ENCODE measurements at places on chromosomes 3 and 15. TPM values are rescaled to one million over a fixed set of nuclear protein-coding genes. Genes with fewer than 3 reads are reported as not detected.

Gene XIRP1
- total RNA-seq, result not detected

DNA sequence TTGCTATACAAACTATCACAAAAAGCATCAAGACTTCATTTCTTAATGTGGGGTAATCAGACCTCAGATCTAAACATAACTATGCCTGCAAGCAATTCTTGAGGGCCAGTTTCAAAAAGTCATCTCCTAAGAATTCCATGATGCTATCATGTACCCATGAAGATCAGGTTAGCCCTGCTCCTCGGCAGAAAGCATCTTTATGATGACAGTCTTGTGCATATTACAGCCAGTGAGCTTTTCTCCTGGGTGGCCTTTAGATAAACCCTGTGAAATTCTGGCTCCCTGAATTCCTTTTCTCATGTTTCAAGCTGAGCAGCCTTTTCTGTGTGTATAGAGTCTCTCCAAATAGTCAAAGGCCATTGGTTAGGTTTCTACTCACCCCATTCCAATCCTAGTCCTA, 201.9 kb upstream of the MCTP2 start:
- H3K27me3 ChIP-seq, result no peaks in the 10 kb centered on the region
- peaks cover 3% of the 10 kb centered on the region for H3K36me3 ChIP-seq
- no peak overlapping the region for H3K4me3 ChIP-seq

Gene USP50
- total RNA-seq, result not detected

Gene TNIK
- total RNA-seq, result 32.3 TPM

Gene CIDEC
- not detected for total RNA-seq

Gene CYP19A1
- total RNA-seq, result not detected

DNA sequence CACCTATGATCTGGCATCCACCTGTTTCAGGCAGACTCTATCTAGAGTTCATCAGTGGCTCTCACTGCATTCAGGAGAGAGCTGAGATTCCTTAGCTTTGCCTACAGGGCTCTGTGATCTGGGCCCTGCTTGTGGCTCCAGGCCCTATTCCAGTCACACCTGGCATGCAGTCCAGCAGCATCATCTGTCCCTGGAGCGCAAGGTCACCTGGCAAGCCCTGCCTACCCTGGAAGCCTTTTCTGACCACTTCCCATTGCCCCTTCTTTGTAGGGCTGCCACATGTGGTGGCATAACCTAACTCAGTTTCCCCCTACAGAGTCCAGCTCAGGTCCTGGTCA, 115.1 kb upstream of the PLXNA1 start:
- H3K36me3 ChIP-seq, result peaks cover 7% of the 10 kb centered on the region
- no peak for DNase-seq
- no peaks in the 10 kb centered on the region for H3K4me1 ChIP-seq
- H3K27ac ChIP-seq, result peak overlapping the region; percentile 12
